ENCODE measurements at places on chromosomes 6 and 20.

DNA sequence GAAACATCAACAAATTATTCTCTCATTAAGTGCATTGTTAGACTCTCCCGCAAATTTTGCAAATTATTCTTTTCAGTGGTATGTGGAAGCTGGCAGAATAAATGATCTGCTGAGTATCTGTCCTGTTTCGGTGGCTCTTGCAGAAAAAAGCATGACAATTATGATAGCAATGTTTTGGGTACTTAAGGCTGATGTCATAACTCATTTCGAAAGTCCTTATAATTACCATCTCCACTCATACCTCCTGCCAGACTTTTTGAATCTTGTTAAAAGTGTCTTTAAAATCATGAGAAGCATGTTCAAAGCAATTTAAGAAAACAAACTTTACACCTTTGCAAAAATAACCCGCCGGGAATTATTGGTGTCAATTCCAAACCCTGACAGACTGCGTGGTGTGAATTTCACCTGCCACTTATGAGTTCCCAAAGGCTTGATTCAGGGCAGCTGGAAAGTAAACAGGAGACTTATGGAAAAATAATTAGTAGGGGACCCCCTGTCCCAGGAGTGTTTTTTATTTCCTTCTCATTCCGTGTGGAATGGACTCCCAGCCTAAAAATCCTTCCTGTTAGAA lies 87.6 kb upstream of the E2F3 start:
- DNase-seq, result no peak

DNA sequence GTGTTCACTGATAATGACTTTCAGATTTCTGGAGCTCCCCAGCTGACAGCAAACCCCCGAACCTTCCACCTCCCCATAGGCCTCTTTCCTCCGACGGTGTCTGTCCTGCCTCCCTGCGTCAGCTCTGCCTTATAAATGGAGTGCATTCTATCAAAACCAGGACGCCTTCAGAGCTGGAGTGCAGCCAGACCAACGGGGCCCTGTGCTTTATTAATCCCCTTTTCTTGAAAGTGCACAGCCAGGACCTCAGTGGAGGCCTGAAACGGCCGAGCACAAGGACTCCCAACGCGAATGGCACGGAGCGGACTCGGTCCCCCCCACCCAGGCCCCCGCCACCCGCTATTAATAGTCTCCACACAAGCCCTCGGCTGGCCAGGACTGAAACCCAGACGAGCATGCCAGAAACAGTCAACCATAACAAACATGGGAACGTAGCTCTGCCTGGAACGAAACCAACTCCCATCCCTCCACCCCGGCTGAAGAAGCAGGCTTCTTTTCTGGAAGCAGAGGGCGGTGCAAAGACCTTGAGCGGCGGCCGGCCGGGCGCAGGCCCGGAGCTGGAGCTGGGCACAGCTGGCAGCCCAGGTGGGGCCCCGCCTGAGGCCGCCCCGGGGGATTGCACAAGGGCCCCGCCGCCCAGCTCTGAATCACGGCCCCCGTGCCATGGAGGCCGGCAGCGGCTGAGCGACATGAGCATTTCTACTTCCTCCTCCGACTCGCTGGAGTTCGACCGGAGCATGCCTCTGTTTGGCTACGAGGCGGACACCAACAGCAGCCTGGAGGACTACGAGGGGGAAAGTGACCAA lies 42.3 kb upstream of the NAA20 start:
- DNase-seq, result no peak

DNA sequence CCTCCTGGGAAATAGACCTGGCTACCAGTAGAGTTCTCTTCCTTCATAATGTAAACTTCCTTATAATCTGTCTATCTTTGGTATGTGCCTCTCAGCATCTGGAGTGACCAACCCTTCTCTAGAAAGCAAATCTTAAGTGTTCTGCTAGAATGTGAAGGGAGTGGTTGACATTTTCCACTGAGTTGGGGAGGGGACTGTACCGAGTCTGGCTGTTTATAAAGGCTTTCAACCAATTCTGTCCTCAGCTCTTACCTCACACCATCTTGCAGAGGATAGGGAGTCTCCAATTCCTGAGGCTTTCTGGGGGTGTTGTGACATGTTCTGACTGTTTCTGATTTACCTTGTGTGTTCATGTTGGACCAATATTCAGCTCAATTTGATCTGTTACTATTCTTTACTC lies 39.6 kb downstream of the FAM217A start:
- no peak for DNase-seq

DNA sequence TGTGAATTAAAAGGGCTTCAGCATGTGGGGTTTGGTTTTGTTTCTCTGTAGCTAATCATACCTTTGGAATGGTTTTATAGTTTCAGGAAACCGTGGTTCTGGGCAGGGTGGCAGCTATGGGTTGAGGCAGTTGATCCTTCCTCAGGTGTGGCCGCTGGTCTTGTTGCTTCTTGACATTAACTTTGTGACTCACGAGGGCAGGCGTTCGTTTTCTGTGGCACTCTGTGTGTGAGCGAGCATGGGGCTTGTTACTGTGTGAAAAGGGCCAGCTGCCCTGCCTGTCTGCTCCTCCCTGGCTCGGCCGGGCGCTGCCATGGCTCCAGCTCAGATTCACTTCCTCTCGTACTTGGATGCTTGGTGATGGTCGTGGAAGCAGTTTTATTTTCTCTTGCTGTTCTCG lies 16.2 kb downstream of the DNAJC5 start:
- DNase-seq, result no peak

DNA sequence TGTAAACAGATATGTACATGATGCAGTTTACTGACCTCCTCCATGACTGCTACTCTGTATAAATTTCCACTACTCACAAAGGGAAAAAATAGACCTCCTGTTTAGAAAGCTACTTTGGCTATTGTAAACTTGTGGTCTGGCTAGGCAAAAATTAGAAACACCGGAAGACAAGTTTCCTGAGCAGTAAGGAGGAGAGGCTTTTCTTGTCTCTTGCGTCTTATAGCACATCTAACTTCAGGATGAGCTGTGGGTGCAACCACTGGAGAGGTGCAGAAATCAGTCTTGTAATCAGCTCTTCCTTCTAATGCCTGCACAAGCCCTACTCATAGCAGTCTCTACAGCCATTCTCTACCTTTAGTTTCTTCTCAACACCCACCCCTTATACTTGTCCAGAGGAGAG lies 296.5 kb upstream of the SLC35B3 start:
- no peak for DNase-seq

GRCh38 chr6:80245043-80245442 lies 138.6 kb downstream of the BCKDHB start:
- no peak for DNase-seq

- DNase-seq, result no peak
Measured at GRCh38 chr6:37451441-37452193, 18.6 kb downstream of the CMTR1 start.

DNA sequence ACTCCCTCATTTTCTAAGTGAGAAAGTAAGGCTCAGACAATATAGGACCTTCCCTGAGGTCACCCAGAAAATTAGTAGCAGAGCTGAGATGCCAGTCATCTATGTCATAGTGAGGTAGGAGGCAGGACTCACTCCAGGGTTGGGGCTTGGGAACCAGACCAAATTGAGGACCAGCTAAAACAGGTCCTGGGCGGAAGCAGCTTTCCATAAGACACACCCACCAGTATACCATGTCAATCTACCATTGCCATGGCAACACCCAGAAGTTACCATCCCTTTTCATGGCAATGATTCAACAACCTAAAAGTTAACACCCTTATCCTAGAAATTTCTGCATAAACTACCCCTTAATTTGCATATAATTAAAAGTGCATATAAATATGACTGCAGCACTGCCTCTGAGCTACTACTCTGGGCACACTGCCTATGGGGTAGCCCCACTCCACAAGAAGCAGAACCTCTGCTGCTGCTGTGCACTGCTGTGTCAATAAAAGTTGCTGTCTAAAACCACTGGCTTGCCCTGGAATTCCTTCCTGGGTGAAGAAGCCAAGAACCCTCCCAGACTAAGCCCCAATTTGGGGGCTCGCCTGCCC lies 30.3 kb upstream of the OCSTAMP start:
- DNase-seq, result no peak

DNA sequence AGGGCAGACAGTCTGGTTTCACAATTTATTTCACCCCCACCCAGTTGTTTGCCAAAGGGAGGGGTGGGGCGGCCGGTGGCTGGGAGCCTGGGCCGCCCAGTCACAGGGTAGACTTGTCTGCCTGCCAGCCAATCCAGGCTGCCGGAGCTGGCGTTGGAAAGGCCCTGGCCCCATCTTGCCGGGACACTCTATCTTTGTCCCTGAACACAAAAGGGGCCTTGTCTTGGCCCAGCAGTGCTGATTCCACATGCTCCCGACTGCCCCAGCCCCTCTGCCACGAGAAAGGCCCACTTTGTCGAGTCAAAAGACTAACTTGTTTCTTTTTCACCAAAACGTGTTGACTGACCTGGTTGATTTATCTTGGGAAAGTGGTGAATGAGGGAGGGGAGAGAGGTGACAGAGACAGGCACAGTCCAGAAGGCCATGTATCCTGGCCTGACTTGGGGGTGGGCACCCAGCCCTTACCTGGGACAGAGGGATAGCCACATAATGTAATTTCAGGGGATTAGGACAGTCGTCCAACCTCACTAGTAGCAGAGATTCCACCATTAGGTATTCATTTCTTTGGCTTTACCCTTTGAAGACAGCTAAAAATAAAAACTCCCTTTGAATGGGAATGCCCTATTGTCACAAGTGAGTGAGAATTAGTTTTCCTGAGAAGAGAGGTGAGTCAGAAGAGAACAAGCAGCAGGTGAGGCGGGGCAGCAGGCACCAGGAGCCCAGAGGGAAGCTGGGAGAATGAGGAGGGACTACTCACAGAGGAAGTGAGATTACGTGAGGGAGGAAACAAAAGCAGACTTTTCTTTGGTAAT lies 67.0 kb upstream of the SIRPA start:
- DNase-seq, result no peak

GRCh38 chr6:53461696-53462095 lies 83.2 kb downstream of the GCLC start:
- DNase-seq, result no peak

DNA sequence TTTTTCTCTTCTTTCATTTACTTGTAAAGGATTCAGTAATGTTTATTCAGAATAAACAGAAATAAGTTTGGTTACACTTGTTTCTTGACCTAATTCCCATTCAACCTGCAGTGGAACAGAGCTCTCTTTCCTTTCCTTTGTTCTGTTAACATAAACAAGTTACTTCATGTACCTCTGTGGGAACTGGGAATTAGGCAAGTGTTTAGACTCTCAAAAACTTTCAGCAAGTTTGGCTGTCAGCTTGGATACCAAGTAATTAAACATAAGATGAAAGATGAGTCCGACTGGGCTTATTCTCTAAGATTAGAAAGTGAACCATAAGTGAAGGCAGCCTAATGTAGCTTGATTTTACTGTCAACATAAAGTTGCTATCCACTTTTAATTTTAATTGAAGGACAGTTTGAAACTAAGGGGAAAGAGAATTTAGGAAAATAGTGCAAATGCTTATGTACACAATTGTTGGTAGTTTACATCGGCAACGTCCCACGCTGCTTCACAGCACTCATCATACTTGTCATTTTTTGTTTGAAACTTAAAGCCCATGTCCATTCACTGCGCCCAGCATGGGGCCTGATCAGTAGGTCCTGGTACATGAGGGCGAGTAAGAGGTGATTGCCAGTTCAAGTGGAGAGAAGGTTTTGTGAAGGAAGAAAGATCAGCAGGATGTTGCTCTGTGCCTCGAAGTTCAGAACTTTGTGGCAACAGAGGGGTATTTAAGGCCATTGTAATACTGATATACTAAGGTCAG lies 113.0 kb downstream of the PLEKHG1 start:
- DNase-seq, result no peak

DNA sequence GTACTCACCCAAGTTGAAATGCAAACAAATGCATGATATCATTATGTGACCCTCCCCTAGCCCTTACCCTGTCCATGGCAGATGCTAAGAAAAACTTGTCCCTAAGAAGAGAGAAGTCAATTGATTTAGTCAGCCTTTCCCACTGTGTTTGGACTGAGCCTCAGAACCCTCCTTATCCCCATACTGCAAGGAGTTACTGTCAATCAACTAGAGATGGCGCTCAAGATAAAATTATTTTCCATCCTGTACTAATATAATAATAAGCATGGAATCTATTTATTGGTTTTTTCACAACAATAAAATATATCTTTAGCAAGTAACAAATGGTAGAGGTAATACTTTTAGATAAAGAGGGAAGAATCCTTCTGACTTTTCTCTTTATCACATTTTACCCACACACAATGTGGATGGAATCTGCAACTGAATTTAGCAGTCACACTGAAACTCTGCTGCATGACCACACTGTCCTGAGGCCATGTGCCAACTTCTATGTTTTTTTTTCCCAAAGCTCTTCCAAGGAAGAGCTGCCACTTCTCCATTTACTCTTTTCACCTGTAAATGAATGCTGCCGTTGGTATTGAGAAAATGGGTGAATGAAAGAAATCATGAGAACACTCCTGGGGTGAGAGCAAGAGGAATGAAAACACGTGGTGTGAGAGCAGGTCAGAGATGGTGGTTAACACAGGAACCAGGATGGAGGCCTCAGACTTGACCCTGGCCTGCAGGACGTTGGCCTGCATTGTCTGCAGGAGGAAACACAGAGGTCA lies 10.5 kb downstream of the NT5E start:
- no peak for DNase-seq

- no peak for DNase-seq
Measured at GRCh38 chr6:10723567-10723881, 654 bp downstream of the TMEM14C start.

DNA sequence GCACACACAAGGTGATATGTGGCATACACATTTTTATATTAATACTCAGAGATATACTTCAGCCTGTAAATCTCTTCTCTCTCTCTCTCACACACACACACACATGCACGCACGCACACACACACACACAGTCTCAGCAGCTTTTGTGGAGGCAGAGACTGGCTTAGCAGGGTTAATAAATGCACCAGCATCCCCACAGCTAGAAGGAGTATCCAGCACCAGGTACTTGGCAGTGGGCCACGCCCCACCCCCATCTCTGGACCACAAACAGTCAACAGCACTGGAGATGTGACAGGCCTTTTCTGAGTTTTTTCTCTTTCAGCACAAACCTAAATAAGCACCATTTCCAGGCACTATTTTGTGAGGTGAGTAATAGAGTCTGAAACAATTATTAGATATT lies 47.3 kb upstream of the LRFN2 start:
- DNase-seq, result no peak

GRCh38 chr6:165760803-165761185 lies 97.8 kb upstream of the PDE10A start:
- no peak for DNase-seq

DNA sequence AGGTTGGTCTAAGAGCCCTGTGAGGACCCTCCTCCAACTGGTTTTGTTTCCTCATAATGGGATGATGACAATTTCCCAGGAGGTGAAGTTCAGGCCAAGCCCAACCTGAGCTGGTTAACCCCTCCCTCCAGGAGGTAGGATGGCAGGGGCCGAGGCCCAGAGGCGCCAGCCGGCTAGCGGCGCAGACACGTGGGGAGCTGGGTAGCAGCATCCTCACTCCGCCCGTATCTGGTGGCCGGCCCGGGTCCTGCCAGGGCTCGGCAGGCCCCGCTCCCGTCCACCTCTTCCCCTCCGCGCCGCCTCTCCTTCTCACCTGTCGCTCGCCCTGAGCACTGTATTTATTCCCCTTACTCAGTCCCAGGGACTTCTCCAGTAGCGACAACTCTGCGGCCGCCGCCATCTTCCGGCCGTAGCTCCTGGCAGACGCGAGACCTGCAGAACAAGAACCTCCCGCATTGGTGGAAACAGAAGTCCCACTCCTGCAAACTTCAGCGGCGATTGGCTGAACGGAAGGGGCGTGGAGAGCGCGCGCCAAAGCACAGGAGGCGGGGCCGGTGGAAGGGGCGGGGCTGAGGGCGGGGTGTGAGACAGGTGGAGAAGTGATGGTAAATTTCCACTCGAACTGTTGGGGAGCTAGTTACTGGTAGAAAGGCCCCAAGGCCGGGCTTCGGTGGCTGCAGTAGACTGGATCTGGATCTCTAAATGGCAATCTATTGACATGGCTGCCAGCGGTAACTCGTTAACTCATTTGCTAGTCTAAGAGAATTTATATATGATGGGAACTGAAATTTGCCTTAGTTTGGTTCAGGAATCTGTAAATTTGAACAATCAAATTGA lies at the start of gene EEF1E1:
Gene EEF1E1 (minus strand): TSS at position 427 of the 837 bp plus-strand sequence. CDS start 27 bp downstream, at position 400.
- peak; percentile 88 for DNase-seq

Data from activated CD4-positive, CD25-positive, alpha-beta regulatory T cell treated with anti-CD3 and anti-CD28 coated beads, Interleukin-2, amount 50 U/mL, for 72 hours (primary cell).